Naive thymus-derived CD4-positive, alpha-beta T cell (primary cell): ENCODE measurements at places on chromosomes 12 and 14. TPM values are rescaled to one million over a fixed set of nuclear protein-coding genes. Genes with fewer than 3 reads are reported as not detected.

TEX52 gene
- total RNA-seq: not detected

AQP6 gene
- total RNA-seq: not detected

ENDOU gene
- not detected in 2 replicates for total RNA-seq

IFNG gene
- total RNA-seq: 1.1 TPM

IFNG-AS1 gene
- total RNA-seq: 1.8 TPM

PTHLH gene
- total RNA-seq: not detected

CPNE6 gene
- total RNA-seq: 0.12 TPM in 1 of 2 replicates, not detected in the other

KRT74 gene
- total RNA-seq: 1.2 TPM

PMCH gene
- 1.7 and 2.9 TPM in 2 replicates for total RNA-seq

DNA sequence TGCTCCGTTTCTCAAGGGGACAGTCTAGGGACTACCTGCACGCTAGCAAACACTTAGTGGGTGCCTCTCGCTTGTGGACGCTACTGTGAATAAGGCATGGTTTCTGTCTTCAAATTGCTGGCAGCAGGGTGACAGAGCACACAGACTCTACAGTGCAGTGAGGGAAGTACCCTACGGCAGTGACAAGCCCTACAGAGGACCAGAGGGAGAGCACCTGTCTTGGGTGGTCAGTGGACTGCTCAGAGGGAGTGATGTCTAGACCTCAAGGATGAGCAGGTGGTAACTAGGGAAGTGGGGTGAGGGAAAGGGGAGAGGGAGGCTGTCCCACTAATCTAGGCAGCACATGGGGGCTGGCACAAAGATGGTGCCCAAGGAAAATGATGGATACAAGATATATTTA is 160.5 kb downstream of the RBM19 start:
- no peak for DNase-seq

DNA sequence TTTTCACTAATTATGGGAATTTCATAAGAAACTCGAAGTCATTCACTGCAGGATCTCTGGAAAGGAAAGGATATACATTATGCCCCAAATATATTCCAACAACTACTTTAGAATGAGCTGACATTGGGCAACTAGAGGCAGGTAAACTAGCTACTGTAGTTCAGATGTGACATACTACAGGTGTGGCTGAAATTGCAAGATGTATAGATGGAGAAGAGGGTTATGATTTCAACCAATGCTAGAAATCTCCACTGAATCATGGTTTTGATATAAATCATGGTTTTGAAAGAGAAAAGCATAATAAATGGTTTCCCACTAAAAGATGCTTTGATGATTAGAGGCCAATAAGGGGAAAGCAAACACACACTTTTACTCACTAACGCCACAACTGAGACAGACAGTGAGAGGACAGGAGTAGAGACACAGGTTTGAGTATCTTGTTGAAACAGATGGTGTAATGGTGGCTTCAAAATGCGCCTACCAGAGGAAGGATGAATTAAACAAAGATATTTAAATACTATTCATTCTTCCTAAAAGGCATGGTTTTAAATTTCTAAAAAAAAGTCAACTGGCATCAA is 296.1 kb upstream of the DIO2 start:
- no peak for DNase-seq

DNA sequence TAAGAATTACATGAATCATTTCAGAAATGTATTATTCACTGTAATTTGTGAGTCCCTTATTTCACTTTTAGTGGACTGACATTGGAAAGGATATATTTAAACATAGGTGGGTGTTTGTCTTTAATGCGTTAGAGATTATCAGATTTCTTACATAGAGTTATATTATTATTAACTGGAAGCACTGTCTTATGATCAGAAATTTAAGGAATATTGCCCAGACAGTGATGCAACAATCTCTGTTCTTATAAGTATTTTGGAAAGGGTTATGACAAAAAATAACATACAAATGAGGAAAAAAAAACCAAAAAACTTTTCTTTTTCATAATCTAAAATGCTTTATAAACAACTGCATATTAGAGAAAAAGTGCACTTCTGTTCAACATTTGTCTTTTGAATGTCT is 836.6 kb downstream of the SLC6A15 start:
- no peak for DNase-seq

DNA sequence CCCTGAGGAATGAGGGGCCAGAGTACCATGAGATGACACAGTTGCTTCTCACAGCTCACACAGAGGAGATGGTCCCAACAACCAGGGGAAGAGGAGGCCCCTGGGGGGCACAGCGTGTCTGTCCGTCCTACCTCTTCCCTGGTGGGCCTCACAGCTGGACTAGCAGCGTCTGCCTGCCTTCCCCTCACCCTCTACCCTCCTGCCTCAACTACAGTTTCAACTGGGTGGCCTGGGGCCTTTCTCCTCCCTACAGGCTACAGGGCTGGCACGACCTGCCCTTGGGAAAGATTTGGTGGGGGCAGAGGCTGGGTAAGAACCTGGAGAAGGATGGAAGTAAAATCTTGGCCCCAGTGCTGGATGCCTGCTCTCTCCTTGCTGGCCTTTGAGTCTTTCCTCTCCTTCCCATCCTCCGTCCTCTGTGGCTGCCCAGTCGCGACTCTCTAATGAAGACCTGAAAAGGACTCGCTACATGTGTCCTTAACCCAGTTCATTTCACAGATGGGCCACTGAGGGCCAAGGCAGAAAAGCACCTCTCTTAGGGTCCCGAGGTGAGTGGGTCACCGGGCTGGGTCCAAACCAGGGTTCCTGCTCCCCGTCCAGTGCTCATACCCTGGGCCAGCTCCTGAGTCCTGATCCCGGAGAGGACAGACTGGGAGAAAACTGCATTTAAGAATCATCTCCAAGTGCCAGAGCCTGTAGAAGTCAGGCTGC is 232.5 kb downstream of the BCL11B start:
- no peak for DNase-seq

- DNase-seq: no peak
Measured at GRCh38 chr14:26255213-26255612, 342.6 kb downstream of the NOVA1 start.

GRCh38 chr12:2302711-2303580 is 250.2 kb downstream of the CACNA1C start:
- DNase-seq: no peak

GRCh38 chr12:70664465-70664881 is 27.2 kb upstream of the PTPRB start:
- DNase-seq: no peak

DNA sequence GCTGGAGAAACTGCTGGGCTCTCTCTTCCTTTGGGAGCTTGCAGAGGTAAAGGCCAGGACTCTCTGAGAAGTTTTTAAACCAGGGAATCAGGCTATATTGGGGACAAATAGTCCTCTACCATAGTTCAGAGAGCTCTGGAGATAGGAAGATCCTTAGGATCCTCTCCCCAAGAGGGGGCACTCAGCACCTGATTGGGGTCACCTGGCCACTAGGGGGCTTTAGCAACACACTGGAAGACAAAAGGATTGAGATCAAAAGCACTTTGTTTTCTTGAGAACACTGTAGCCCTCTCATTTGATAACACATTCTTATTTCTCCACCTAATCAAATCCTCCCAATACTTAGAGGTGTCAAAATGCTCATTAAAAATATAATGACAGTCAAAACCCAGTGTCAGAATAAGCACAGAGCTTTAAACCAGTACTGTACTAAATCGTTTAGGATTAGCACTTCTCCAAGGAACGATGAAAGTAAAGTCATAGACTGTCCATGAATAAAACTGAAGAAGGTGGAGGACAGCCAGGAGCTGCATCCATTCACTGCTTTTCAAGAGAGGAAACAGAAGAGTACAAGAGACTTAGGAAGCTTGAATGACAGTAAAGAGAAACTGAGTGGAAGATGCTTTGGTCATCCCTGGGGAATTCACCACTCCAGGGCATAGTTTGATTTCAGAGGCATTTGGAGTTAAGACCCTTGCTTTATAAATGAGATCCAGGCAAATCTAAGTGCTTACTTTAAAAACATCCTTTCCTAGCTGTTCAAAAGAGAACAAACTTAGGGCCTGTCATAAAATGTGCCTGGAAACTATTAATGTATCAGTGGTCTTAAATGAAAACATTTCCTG is 26.5 kb downstream of the BMP4 start:
- no peak for DNase-seq

GRCh38 chr14:104051092-104051813 is 34.2 kb upstream of the ASPG start:
- DNase-seq: no peak

DNA sequence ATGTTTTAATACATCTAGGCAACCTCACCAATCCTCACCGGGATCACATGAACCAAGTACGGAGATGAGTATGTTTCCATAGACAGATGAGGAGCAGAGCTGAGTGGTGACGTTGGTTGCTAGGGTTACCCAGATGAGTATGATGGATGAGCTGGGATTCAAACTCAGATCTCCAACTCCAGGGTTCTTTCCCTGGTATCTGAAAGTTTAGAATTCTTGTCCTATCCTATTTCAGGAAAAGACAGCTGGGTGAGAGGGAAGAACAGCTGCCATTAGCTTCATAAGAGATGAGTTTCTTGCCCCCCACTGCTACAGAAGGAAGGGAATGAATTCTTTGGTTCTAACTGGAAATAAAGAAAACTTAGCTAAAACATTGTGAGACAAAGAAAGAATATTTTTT is 728.9 kb upstream of the TBX3 start:
- no peak for DNase-seq

- DNase-seq: no peak
Measured at GRCh38 chr12:66144791-66145754, 14.5 kb upstream of the LLPH start.

DNA sequence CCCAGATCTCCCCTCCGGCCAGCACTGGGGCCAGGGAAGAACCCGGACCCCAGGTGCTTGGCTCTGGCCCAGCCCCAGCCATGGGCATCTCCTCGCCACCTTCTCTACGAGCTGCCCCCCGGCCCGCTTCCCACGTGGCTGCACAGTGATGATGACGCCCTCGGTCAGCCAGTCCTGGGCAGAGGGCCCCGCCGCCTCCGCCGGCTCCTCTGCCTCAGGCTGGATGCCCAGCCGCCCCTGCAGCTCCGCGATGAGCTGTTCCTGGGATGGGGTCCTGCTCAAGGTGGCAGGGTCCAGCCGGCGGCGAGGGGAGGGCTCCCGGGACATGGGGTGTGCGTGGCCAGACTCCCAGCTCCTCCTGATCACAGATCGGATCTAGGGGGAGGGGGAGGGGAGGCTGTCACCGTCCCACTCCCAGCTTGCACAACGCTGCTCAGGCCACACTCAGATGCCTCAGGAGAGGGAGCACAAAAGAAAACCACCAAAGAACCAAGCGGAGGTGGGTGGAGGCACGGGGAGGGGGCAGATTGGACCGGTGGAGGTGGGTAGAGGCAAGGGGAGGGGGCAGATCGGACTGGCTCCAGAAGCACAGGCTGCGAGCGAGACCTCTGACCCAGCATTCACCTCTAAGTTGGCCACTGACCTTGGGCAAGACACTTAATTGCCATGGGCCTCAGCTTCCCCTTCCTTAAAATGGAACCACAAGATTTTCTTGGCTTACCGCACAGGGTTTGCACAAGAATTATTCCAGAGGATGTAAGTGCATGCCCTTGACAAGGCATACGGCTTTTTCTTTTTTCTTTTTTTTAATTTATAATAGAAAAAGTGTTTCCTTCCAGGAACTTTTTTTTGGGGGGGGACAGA is 16.1 kb upstream of the RPLP0 start:
- no peak for DNase-seq

DNA sequence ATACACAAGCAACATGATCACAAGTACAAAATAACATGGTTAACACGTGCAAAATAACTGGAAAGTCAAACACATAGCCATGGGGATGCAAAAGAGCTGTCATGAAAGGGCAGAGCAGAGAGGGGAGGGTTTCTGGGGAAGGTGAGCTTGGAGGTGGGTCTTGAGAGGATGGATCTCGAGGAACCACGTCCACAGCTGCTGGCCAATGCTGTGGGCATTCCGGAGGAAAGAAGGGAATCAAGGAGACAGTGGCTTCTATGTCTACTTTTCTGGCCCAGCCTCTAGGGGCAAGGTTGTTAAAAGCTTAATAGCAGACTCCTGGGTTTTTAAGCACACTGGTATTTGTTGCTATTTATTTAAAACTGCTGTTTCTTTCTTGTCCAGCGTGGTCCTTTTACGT is 8.4 kb upstream of the MYH7 start:
- DNase-seq: no peak

DNA sequence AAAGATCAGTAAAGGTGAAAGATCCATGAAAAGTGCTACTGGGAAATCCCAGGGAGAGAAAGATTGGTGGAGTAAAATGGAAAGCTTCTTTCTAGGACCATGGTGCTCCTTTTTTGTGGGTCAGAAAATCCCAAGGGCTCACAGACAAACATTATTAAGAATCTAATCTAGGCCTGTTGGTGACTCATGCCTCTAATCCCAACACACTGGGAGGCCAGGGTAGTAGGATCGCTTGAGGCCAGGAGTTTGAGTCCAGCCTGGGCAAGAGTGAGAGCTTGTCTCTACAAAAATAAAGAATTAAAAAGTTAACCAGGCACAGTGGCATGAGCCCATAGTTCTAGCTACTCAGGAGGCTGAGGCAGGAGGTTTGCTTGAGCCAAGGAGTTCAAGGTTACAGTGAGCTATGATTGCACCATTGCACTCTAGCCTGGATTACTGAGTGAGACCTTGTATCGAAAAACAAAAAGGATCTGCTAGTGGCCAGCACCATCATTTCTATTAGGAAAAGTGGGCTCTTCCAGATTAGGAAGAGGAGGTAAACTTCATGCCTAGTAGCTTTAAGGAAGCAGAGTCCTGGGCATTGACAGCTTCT is 43.0 kb downstream of the TXNRD1 start:
- DNase-seq: no peak

DNA sequence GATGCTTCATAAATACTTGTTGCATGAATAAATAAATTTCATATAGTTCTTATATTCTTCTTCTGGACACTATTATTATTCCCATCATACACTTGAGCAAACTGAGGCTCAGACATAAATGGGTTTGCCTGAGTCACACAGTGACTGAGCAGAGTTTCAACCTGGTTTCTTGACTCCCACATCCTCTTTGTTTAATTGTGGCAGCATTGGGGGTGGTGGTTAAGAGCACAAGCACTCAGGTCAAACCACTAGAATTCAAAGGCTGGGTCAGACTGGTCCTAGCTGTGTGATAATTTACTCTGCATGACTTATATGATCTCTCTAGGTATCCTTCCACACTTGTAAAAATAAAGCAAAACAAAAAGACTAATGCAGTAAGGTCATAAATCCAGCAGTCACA is 274.9 kb upstream of the SRRM4 start:
- DNase-seq: no peak
